ENCODE measurements at places on chromosomes 16 and 17. TPM values are rescaled to one million over a fixed set of nuclear protein-coding genes. Genes with fewer than 3 reads are reported as not detected.

Gene ANKRD40CL
- total RNA-seq = not detected

DNA sequence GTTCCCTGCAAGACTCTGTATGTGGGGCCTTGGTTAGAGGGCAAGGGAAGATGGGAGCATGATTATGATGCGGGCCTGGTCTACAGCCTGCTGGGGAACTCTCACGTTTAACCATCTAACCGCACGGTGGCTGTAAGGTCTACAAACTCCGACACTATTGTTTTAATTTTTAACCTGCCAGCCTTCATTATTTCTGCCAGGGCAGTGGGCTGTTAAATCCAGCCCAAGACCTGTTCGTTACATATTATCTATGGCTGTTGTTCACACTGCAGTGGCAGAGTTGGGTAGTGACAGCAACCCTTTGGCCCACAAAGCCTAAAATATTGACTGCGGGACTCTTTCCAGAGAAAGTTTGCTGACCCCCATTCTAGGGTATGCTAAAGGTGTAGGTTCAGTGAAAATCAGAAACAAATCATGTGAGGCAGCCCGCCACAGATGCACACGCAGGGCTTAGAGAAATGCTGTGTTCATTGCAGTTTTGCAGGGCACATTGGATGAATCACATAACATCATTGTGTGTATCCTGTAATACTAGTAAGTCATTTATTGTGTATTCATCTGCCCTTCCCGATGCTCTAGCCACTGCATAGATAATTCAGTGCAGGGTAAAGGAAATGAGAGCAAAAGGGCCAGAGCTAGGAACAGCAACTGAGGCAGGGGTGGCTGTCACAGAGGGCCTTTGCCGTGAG, 14.3 kb downstream of the SNX29 start:
- DNase-seq = peak; percentile 94

Gene KRT14
- total RNA-seq = 0.25 TPM

DNA sequence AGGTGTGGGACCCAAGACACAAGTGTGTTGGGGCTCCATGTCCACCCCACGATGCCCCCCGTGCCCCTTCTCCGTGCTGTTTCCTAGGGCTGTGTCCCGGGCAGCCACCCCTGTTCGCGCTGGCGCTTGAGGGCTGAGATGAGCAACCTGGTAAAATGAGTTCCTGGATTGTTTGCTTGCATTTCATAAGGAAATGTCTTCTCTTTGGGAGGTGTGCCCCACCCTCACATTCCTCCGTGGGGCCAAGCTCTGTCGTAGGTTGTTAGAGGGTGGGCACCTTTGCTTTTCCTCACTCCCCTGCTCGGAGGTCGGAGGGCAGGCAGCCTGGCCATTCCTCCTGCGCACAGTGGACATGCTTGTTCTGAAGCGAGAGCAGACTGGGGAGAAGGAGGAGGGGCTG, 171.3 kb upstream of the CHMP6 start:
- no peak for DNase-seq

- DNase-seq = no peak
Measured at GRCh38 chr17:15945527-15946191, 729 bp downstream of the ADORA2B start.

Gene PARD6A
- total RNA-seq = 16.1 TPM

GRCh38 chr16:71367241-71367976, 8.9 kb downstream of the CALB2 start:
- DNase-seq = no peak

Gene ATP2A3
- total RNA-seq = 0.30 TPM

Gene USB1
- 261 TPM for total RNA-seq

Gene ADAD2
- 0.35 TPM for total RNA-seq

- no peak for DNase-seq
Measured at GRCh38 chr16:3999479-4000325, 116.5 kb downstream of the ADCY9 start.

DNA sequence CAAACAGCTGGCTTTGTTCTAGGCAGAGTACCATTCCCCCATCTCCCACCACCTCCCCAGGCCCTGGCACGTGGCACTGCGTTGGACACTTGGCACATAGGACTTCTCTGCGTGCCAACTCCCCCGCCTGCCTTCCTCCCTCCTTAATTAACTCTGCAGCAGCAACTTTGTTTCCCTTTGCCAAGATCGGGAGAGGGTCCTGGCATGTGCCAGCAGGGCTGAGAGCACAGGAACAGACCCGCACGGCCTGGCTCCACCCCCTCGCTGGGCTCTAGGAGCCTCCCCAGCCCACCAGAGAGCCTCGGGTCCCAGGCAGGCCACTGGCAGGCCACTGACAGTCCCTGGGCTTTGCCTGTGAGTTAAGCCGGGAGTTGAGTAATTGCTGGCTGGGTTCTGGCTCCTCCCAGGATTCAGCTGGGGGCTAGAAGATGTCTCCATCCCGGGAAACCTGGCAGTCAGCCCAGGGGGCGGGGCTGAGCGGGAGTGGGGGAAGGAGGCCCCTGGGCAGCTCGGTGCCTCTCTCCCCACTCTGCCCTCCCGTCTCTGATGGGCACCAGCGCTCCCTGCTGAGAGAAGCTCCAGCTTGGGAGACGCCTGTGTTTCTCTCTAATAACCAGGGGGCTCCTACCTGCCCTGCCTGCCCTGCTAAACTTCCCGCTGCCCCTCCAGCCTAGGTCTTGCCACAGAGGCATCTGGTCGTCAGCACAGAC, 224.0 kb upstream of the TNRC6C start:
- no peak for DNase-seq

Gene SPPL2C
- total RNA-seq = not detected

Gene HASPIN
- total RNA-seq = 5.0 TPM

Gene TMC7
- total RNA-seq = 1.1 TPM

Gene DRC7
- not detected for total RNA-seq

Gene TEX14
- total RNA-seq = not detected

GRCh38 chr17:55845385-55845784, 94.5 kb downstream of the PCTP start:
- DNase-seq = no peak

GRCh38 chr17:64058621-64059020, 38.2 kb upstream of the ICAM2 start:
- no peak for DNase-seq

DNA sequence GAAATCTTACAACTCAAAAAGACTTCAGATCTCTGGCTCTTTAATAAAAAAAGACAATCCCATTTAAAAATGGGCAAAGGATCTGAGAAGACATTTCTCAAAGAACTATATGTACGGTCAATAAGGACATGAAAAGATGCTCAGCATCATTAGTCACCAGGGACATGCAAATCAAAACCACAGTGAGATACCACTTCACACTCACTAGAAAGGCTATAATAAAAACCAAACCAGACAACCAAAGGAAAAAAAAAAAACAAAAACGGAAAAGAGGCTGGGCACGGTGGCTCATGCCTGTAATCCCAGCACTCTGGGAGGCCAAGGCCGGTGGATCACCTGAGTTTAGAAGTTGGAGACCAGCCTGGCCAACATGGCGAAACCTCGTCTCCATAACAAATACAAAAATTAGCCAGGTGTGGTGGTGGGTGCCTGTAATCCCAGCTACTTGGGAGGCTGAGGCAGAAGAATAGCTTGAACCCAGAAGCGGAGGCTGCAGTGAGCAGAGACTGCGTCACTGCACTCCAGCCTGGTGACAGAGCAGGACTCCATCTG, 1.7 kb upstream of the NPIPB7 start:
- no peak for DNase-seq

DNA sequence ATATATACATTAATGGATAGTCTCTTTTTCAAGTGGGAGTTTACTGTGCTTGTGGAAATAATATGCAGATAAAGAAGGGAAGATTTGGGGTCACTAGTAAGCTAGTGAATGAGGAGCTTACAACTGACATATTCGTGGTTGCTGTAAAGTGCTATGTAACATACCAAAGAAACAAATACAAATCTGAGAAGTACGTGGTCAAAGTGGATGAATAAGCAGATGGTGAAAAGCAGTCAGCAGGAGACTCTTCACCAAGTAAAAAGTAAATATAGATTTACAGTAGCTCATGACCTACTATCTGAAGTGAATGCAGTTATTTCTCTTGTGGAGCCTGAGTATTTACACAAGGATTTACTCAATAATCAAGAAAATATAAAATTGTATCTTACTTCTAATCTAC, 136.6 kb upstream of the ELAC2 start:
- DNase-seq = no peak

Gene PPL
- 17.0 TPM for total RNA-seq

- no peak for DNase-seq
Measured at GRCh38 chr16:88144028-88144511, 192.8 kb downstream of the BANP start.

Data from renal cortical epithelial cell (primary cell).